Left forelimb (tissue), 1 donor: ENCODE measurements at places on chromosomes 12 and 14.
A peak's percentile ranks its signal among the peaks of the same experiment; 100 is the strongest.

DNA sequence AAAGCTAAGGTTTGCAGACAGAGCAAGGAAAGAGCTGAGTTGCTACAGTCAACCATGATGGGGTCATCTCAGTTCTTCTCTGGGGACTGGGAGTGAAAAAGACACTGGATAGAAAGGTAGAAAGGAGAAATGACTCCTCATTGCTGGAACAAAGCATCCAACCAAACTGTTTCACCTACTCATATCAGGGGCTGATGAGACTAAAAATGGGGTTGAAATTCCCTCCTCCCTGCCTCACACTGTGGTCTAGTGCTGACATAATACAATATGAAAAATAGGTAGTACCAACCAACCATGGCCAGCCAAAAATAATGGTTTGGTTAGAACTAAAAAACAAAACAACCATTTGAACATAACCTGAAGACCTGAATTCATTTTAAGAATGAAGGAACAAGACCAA is 220.7 kb downstream of the DPF3 start:
- no peak for DNase-seq

DNA sequence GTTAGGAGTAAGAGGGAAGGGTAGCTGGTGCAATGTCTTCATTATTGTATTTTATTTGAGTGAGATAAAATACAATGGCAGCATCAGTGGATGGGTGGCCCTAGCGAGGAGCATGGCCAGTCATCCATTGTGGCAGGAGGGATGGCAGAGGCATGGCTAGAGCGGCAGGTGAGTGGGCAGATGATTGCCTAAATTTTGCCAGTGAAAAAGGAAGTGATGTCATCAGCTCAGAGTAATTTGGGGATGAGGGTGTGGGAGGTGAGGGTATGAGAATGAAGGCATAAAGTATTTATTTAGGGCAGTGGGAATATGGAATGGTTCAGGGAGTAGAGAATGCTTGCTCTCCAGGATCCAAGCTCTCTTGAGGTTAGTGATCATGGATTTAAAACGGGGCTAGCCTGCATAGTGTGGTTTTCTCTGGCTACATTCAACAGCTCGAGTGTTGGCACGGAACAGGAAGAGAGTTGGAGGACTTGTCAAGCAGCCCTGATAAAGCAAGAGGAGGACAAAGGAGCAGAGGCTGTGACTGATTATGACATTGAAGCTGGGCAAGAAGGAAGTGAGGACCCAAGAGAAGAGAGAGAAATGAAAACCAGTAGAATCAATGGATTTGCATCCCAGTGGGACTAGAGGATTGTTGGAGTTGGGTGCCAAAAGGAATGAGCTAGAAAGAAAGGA is 18.7 kb upstream of the SERPINA6 start:
- DNase-seq, result no peak

DNA sequence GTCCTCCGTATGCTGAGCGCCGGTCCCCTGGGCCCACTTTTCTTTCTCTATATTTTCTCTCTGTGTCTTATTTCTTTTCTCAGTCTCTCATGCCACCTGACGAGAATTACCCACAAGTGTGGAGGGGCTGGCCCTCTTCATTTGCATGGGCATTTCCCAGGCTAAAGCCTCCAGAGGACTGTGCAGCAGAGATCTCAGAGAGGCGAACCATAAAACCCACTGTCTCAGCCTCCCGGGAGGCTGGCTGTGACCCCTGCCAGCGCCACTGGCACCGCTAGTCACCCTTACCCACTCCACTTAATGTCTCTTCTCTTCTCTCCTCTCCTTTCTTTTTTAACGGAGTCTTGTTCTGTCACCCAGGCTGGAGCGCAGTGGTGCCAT is 7.1 kb upstream of the SERPINA9 start:
- no peak for DNase-seq

DNA sequence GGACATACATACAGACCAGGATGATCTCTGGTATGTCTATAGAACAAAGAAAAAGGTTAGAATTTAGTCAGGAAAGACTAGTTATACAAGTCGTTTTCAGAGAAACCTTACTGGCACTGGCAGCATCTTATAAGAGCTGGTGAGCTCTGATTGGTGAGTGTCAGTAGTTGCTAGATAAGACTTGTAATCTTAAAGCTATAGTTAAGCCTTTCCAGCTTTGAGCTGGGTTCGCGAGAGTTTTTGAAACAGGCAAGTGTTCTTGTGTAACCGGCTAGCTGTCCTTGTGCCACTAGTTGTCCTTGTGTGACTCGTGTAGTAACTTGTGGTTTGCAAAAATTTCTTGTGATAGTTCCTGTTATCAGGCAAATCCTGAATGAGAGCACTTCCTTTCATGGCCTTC is 740.9 kb downstream of the GALC start:
- DNase-seq, result no peak

DNA sequence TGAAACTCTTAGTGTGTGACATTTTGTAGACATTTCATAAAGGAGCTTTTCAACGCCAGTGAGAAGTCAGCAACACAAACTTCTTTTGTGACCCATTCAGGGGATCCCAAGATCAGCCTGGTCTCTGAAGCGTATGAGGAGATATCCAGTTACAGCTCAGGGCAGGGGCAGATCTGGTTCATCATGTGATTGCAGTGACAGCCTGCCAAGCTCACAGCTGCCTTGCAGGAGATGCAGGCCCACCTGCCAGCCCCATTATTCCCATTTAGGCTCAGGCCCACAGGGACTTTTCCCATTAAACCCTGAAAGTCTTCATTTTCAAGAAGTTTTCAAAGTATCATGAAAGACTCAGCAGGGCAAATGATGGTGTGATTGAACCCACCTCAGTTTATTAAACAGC is 38.3 kb downstream of the SRGAP1 start:
- no peak for DNase-seq

- DNase-seq, result no peak
These were observed 142.6 kb upstream of the NCOR2 start for GRCh38 chr12:124709722-124710687.

- DNase-seq, result no peak
These were observed 50.7 kb downstream of the ACSM4 start for GRCh38 chr12:7354529-7354928.

DNA sequence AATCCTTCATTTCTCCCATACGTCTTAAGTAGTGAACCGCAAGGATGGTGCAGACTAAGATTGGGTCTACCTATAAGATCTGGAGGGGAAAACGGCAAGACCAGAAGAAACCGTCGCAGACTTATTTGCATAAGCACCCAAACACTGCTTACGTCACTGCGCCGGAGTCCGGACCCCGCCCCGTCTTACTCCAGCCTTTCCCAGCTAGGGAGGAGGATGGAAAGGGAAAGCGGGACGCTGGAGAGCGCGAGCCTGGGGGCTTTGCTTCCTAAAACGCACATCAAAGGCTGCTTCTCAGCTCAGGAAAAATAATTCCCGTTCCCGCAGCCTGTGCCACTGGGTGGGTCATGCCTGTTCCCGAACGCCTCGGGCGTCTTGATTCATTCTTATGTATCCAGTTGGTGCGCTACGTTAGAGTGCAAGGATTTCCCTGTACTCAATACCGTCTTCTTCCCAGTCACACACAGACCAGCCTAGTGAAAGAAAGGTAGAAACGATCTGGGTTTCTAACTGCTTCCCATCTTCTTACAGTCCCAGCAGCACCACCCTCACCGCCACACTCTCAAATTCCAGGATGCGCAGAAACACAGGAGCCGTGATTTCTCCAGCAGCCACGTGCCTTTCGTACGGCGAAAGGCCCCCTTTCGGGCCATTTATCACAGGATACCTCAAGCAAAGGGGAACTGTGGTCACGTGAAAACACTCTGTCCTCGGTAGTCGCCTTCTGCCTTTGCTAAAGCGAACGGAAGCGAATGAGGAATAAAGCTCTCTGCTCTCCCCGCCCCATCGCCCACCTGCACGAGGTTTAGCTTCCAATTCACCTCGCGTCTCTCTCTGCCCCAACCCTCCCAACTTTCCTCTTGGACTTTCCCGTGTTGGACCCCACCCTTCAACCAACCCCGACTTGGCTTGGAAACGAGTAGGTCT is 1.1 kb downstream of the SLC6A15 start:
- peak; percentile 85 for DNase-seq

- DNase-seq, result no peak
These were observed 315.3 kb downstream of the NOVA1 start for GRCh38 chr14:26282578-26282977.

- no peak for DNase-seq
These were observed 6.3 kb downstream of the GPHN start for GRCh38 chr14:66514213-66514612.

DNA sequence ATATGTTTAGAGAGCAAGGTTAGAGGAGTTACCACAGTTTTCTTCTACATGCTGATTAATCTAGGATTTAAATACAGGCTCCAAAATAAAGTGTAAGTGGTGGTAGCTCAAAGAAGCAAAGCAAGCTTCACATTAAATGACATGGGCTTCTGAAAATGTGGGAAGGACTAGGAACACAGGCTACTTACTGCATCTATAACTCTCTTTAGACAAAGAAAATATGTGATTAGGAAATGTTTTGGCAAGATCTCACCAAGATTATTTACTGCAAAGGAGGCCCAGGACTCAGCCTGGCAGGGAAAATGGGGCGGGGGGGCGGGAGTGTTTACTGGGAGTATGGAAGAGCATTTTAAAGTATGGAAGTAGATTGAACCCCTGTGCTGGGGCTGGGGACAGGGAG is 39.4 kb downstream of the ETV6 start:
- no peak for DNase-seq

DNA sequence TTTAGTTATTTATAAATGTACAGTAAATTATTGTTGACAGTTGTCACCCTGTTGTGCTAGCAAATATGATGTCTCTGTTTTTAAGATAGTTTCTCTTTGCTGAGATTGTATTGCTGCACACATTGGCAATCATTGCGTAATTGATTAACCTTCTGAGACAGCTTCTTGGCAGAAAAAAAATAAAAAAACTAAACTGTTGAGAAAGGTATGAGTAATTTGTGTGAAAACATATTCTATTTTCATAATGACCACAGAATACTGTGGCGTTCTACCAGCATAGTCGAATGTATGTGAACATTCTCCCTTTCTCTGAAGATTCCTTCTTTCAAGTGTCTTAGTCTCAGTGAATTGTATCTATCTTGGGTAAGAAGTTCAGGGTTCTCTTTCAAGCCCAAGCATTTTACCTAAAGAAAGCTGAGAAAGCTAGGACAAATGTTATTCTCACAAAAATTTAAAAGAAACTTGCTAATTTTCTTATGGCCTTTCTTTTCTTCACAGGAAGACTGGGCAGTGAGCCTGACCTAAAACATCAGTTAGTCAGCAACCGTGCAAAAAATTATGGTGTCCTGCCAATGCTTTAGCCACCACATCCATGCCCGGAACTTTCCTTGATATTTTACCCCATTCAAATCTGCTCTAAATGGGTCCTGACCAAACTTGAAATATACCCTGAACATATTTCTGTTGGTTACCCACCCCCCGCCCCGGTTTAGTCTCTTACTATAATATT is 69.0 kb upstream of the REP15 start:
- DNase-seq, result no peak

GRCh38 chr14:91649930-91650329 is 82.0 kb downstream of the CATSPERB start:
- DNase-seq, result no peak

- DNase-seq, result no peak
These were observed 434.1 kb downstream of the NOVA1 start for GRCh38 chr14:26163761-26164160.

DNA sequence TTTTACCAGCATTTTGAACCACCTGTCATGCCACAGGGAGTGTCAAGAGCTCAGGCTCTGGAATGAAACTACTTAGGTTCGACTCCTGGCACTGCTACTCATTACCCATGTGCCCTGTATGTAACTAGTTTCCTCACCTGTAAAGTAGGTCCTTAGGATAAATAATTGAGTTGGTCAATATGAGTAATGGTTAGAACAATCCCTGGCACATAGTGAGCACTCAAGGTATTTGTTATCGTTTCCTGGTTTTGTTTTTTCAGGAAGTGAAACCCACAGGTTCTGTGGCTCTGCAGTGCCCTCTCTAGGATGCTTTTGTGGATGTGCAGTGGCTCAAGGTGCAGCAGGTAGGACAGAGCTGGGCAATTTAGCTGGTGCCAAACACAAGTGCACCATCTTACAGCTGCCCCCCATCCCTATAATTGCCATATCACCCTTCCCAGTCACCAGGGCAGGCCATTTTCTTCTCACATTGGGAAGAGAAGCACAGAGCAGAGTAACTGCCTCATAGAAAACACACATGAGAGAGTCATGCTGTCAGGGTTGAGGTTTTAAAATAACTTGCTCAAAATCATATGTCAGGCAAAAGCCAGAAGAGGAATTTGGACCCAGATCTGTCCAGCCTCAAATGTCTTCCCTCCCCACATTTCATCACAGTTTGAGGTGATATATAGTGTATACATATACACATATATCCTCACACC is 297.5 kb downstream of the RPAP3 start:
- DNase-seq, result no peak

DNA sequence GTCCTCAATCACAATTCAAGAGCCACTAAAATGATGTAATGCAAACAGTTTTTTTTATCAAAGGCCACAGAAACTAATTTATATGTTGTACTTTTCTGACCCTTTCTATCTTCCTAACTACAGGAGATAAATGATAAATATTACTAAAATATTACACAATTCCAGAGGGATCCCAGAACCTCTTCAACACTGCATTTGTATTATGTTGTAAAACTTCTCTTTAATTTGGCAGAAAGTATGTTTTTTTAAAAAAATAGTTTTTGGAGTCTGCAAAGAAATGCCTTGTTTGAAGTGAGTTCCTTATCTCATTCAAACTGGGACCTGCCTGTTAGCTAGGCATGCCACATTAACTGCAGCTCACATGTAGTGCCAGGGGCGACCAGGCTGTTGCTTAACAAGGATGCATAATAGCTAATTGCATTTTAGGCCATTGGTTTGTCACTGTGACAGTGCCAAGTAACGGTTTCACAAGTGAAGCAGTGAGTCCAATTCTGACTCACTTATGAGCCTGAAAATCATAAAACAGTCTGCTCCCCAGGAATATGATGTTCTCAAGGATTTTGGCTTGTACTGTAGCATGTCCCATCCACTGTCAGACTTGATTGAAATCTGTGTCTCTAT is 266.9 kb downstream of the KTN1 start:
- DNase-seq, result no peak

DNA sequence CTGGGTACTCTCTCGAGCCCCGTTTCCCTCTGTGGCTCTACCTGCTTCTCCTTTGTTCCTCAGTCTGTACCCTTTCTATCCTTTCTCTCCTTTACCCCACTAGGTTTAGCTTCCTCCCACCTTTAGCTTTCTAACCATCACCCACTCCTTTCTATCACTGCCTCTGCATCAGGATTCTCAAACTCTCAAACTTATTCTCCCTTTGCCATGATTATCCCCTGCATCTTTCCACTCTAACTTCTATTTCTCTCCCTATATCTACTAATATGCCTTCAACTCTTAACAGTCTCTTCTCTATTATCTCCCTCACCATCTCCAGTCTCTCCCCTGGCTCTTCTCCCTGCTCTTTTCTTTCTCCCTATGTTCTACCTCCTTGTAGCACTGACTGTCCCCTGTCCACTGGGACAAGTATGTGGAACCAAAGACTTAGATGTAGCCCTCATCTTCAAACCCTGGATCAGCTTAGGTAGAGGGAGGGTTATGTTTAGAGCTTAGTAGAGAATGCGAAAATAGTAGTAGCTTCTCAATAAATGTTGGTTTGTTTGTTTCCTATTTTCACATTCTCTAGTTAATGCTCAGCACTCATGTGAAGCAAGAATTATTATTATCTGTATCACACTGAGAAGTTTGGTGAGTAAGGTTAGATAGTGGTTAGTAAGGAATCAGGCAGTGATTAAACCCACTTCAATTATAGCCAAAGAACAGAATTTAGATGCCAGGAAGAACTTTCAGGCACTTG is 3.4 kb downstream of the GDF11 start:
- no peak for DNase-seq

- no peak for DNase-seq
These were observed 8.4 kb downstream of the KRT3 start for GRCh38 chr12:52787324-52788191.

- DNase-seq, result no peak
These were observed 1.4 kb downstream of the NYNRIN start for GRCh38 chr14:24399999-24400718.
